ENCODE measurements at places on chromosomes 11 and 22.
A peak's percentile ranks its signal among the peaks of the same experiment; 100 is the strongest.

GRCh38 chr11:17434108-17434507 is 42.5 kb downstream of the ABCC8 start:
- no peak for DNase-seq

DNA sequence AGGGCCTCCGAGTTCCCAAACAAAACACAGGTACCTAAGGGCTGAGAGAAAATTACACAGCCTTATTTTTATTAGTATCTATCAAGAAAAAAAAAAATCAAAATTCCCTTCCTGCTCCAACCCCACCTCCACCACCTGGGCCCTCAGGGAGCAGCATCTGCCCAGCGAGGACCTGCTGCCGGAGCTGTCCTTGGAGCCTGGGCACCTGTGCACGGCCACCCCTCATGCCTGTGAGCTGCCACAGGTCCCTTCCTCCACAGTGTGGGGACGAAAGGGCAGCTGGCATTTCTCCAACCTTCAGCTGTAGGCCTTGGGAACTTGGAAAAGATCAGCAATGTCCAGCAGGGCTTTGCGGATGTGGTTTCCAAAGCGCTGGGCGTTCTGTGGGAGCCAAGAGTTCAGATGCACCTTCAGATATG is 6.3 kb upstream of the SYCE3 start:
- DNase-seq, result no peak

DNA sequence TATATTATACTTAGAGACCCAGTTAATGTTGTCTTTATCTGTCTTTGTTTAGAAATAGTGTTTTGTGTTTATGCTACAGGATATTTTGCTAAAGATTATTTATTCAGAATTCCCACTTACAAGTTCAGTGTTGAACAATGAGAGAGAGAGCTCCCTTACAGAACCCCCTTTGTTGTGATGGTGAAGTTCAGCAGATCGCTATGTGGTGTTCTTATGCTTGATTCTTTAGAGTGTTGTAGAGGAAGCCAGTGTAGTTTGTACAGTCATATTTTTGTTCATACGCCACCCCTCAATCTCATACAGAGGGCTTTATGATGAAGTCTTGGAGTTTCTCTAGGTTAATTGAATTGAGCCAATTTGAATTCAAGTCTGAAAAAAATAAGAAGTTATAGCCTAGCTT is 150.2 kb downstream of the TMEM135 start:
- DNase-seq, result no peak

DNA sequence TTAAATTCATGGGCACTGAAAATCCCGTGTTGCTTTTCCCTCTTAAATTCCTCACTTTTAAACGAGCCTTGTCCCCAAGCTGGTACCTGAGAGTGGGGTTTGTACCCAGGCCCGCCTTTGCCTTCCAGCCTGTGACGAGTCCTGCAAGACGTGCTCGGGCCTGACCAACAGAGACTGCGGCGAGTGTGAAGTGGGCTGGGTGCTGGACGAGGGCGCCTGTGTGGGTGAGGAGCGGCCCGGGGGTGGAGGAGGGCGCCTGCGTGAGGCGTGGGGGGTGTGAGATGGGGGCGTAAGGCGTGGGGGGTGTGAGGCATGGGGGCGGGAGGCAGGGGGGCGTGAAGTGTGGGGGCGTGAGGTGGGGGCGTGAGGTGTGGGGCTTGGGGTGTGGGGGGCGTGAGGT is 4.0 kb downstream of the CRELD2 start:
- DNase-seq, result no peak

GRCh38 chr11:72240461-72241290 is 3.3 kb downstream of the PHOX2A start:
- no peak for DNase-seq

DNA sequence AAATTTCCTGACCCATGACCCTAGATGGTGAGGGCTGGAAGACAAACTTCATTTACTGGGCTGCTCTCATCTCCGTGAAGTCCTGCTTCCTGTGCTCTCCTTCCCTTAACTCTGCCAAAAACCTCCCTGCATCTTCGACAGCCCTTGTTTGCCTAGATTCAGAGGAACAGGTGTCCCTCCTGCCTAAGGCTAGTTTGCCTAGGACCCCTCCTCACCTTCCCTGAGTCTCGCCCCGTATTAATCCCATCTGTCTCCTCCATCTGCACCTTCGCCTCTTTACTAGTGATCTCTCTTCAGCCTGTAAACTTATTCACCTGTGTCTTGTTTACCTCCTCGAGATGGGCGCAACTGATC is 33.1 kb downstream of the EIF3F start:
- no peak for DNase-seq

DNA sequence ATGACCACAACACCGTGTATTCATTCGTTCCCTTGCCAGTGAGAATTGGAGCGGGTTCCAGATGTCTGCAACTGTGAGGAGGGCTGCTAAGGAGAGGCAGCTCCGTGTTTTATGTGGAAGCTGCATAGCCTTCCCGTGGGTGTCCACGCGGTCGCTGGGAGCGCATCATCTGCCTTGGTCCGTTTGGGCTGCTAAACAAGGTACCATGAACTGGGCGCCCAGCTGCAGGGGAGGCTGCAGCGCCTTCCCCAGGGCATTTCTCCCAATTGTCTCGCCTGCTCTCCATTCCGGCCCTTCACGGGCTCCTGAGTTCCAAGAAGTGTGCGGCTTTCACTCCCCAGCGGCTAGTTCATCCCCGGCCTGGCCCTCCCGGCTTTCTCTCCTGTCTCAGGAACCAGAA is 1446.4 kb downstream of the TBC1D22A start:
- DNase-seq, result no peak

GRCh38 chr11:104668797-104669463 is 229.3 kb downstream of the CASP12 start:
- no peak for DNase-seq

- DNase-seq, result no peak
These were observed 114.8 kb downstream of the KCNQ1OT1 start for GRCh38 chr11:2584812-2585565.

DNA sequence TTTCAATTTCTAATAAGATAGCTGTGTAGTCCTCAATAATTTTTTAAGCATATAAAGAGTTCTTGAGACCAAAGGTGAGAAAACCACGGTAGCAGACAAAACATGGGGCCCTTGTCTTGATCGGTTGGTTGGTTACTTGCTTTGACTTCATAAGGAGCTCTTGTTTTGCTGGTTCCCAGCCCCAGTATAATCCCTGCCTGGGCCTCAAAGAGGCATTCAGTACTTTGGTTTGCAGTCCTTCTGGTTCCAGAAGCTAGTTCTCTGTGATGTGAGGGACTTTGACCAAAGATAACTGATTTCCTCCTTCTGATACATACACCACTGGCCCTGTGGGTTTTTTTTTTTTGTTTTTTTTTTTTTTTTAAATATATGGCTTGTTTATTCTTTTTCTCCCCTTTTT is 17.1 kb downstream of the MARK2 start:
- DNase-seq, result no peak

GRCh38 chr11:57648801-57649735 is 644 bp downstream of the YPEL4 start:
- no peak for DNase-seq

- DNase-seq, result no peak
These were observed 6.3 kb downstream of the GRK2 start for GRCh38 chr11:67272327-67273259.

DNA sequence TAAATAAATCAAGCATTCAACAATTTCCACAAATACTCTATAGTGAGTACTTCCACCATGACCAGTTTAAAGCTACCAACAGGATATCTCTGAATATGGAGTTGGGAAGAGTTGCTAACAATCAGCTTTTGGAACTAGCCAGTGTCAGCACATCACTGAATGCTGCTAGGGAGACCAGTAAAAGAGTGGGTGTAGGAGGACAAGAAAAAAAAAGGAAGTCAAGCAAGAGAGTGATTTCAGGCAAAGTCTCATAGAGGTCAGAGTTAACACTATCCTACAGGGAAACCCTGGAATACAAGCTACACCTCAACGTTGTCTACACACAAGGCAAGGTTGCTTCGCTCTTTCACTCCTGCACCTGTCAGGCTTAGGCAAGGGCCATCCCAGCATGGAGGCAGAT is 24.2 kb downstream of the EIF3F start:
- no peak for DNase-seq

DNA sequence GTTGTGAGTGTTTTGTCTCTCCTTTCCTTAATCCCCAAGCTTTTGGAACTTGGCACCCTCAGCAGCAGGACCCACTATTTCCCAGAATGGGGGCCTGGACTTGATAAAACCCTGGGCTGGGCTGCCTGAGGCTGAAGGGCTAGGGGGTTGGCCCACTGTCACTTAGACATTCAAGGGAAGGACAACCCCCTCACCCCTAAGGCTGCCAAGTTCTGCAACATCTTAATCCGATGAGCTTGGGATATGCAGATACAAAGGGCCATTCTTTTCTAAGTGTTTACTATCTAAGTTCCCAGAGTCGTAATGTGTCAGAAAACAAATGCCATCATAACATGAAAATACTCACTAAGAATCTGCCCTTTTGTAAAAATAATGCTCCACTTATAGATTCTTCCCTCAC is 42.9 kb downstream of the IRAG1 start:
- DNase-seq, result no peak

DNA sequence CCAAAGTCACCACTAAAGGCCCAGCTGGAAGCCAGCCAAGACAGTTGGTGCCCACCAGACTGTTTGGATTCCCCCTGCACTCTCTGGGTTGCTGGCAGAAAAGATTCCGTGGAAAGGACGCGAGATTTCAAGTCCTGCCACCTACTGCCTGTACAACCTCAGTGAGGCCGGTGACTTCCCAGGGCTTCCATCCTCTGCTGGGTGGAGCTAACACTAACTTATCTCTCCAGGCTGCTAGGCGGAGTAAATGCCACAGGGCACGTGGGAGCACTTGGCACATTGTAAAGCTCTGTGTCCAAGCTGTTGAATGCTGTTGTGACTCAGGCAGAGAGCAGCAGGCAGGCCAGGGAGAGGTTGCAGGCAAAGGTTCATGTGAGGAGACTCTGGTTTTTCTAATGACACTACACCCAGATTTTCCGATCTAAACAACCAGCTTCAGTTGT is 50.9 kb upstream of the CDON start:
- DNase-seq, result no peak

GRCh38 chr22:44063462-44064371 is 39.6 kb downstream of the PARVB start:
- no peak for DNase-seq

GRCh38 chr22:50184004-50184901 is 1.5 kb upstream of the TRABD start:
- no peak for DNase-seq

- no peak for DNase-seq
These were observed 29.7 kb downstream of the POU2AF3 start for GRCh38 chr11:111327908-111328624.

GRCh38 chr11:116175707-116176106 is 597.1 kb downstream of the BUD13 start:
- no peak for DNase-seq

- DNase-seq, result peak; percentile 58
These were observed 24.1 kb downstream of the GRAMD1B start for GRCh38 chr11:123454060-123454651.

DNA sequence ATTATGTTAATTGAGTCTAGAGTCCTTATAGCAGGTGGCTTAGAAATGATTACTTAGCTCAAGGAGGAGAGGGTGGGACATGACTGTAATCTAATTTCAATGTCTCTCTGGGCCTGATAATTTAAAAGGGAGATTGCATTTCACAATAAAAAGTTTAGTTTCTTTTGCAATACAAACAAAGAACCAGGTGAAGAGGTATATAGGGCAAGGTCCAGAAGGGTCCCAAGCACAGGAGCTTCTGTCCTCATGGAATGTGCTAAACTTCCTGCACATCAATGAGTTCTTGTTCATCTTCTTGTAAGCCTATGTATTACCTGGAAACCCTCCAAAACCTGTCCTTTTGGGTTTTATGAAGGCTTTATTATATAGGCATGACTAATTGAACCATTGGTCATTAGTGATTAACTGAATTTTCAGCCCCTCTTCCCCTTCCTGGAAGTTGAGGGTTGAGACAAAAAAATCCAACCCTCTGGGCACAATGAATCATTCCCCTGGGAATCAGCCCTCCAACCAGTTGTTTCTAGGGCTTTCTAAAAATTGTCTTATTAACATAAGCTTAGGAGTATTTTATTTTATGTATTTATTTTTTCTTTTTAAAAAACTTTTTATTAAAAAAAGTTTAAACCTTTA is 37.6 kb downstream of the MS4A2 start:
- DNase-seq, result no peak

- no peak for DNase-seq
These were observed 32.2 kb upstream of the GRIA4 start for GRCh38 chr11:105577641-105578040.

GRCh38 chr11:66858186-66858938 is 1.5 kb downstream of the LRFN4 start:
- DNase-seq, result no peak

DNA sequence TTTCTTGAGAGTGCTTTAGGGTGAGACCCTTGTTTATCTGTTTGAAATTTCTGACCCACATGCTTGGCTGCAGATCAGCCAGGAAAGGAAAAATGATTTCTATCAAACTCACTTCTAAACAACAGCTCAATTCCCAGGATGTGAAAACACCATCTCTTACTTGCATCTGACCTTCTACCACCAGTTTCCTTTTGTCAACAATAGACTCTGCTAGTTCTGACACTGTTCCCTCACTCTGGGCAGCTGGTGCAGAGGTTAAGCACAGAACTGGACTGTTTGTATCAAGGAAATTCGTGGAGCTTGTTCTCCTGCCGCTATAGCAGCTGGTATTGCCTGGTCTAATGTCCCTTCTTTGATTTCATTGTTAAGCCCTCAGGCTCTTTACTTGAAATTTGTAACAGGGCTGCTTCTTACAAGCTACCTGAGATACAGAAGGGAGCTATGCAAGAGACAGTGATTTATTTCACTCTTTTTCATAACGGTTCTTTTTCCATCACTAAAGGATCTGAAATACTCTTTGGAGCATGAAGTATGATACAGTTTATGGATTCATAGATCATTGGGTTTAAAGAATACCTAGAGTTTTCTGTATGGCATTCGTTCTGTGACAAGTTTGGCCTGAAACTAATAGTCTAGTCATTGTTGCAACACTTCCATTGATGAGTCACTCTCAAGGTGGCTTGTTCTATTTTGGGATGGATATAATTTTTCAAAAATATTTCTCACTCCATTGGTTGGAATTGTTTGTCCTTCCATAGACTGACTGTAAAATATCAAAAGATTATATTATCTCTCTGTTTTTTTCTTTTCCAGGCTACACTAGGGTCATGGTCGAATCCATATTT is 178.2 kb upstream of the ZC3H12C start:
- DNase-seq, result no peak
